SJSA1 (cell line): ENCODE measurements at places on chromosomes 16 and 17. TPM values are rescaled to one million over a fixed set of nuclear protein-coding genes. Genes with fewer than 3 reads are reported as not detected.

GRCh38 chr16:71467810-71468209, 5.8 kb upstream of the ZNF23 start:
- DNase-seq: peak; percentile 12

GRCh38 chr16:73025856-73026210, 22.1 kb downstream of the ZFHX3 start:
- DNase-seq: no peak

DNA sequence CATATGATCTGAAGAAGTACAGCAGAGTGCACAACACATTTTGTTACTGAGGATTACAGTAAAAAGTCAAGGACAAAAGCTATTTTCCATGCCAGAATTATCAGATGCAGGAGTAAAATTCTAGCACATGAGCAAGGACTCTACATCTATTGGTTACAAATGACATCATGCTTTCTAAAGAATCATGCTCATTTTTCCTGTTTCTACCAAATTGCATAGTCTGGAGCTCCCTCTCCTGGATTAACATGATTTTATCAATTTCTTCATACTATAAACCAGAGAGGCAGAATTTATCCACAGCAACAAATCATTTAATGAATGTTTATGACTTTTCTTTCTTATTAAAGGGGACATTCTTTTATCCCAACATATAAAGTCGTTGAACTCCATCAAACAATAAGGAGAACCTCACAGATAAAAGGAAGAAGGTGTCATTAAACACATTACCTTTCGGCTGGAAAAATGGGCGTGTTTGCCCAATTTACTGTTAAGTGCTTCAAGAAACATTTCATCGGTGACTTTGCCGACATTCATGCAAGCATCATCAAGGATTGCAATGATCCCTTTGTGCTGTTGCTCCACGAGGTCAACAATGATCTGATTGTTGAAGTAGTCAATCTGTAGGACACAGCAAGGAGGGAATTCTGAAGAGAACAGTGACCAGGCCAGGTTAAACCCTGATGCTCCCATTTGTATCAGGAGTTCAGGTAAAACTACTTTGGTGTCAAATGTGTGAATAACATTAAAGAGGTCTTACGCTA, 121.7 kb downstream of the MYO1D start:
- peak; percentile 11 for DNase-seq

GRCh38 chr17:80323982-80324381, 63.3 kb downstream of the RNF213 start:
- DNase-seq: no peak

DNA sequence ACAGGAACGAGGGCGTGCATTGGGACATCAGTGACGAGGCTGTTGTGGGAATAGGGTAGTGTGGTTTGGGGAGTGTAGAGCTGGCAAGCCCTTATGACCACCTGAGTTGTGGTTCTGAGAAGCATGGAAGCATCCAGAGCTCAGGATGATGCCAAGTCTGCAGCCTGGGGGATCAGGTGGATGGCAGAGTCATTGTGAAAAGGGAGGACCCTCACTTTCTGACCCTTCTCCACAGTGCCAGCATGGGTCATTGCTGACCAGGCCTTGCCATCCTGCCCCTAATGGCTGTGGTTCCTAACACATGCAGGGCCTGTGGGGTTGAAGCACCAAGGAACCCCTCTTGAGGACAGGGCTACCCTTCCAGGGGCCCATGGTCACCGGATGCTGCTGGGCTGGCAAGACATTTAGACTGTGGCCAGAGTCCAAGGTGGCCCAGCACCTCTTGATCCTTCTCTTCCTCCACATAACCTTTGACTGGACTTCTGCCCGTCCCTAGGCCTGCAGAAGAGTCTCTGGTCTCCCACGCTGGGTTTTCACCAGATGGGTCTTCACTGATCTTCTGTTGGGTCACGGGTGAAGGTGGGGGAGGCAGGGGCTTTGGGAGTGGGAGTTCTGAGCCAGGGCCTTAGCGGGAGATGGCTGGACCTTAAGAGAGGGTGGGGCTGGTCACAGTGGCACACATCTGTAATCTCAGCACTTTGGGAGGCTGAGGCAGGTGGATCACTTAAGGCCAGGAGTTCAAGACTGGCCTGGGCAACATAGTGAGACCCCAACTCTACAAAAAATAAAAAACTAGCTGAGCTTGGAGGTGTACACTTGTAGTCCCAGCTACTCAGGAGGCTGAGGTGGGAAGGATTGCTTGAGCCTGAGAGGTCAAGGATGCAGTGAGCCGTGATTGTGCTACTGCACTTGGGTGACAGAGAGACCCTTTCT, 2.0 kb upstream of the PLA2G15 start:
- DNase-seq: no peak

GRCh38 chr17:57338257-57338914, 82.1 kb downstream of the MSI2 start:
- DNase-seq: no peak

DNA sequence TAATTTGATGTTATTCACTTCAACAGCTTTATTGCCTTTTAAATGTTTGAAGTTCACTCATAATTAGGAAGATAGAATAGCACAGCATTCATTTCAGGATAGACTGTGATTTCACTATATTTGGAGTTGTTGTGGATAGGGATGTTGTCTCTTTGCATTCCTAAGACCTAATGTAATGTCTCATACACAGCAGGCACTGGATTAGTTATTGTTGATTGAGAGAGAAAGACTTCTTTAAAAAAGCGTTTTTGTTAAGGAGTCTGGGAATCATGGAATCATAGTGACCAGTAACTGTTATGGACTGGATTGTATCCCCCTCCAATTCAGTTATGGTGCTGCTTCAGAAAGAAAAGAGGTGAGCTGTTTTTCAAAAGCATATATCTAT, 122.0 kb downstream of the USP22 start:
- no peak for DNase-seq

- DNase-seq: no peak
Measured at GRCh38 chr17:39145143-39145542, 6.3 kb downstream of the PLXDC1 start.

DNA sequence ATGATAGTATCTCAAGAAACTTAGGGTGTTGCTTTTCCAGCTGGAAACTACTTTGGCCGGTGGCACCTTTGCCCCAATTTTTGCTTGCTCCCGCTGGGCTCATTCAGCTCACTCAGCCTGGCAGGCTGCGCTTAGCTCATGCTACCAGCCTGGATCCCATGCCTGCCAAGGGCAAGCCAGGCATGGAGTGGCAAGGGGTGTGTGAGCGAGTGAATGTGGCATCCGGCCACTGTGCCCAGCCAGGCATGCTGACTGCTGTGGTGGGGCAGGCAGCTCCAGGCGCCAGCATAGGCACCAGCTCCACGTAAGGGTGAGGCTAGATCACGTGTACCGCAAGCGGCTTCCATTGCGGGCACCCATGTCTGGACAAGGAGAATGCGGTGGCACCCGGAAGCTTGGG, 9.4 kb downstream of the B3GNT9 start:
- no peak for DNase-seq

- DNase-seq: no peak
Measured at GRCh38 chr16:72424757-72425156, 252.8 kb upstream of the PMFBP1 start.

DNA sequence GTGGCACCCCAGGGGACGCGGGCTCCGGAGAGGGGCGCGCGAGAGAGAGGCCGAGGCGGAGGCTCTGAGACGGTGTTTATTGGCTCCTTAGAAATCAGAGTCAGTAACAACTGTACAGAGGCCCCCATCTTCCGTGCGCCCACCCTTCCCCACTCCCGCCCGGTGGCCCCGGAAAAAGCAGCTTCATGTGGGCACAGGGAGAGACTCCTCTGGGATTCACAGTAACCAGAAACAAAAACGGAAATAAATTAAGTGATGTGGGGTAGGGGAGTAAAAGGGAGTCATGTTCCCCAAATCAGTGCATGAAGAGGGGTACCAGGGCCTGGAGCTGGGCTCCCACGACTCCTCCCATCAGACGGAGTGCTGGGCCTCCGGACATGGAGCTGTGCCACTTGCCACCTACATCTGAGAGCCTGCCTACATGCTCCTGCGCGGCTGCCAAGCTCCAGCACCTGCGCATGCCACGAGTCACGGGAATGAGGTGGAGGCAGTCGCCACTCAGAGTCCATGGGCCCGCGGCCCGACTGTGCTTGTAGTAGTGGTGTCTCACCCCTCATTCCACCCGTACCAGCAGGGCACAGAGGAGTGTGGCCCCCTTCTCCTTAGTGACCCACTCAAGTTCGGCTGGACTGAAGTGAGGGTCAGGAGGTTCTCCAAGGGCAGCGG, 543 bp upstream of the GPS2 start:
- no peak for DNase-seq

DNA sequence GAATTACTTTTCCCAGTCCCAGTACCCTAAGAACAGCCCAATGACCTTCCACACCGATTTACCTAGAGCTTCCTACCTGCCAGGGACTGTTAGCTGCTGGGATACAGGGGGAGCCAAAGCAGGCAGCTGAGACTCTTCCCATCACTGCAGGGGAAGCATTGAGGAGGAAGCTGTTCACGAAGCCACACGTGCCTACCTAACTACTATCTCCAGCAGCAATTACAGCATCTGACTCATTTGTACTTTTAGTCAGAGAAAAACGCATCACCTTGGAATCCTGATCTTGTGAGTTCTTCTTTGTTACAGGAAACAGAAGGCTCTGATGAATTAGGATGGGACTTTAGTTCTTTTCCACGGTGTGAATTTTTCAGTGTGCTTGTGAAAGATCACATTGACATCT, 113.7 kb upstream of the DHX40 start:
- DNase-seq: no peak

DNA sequence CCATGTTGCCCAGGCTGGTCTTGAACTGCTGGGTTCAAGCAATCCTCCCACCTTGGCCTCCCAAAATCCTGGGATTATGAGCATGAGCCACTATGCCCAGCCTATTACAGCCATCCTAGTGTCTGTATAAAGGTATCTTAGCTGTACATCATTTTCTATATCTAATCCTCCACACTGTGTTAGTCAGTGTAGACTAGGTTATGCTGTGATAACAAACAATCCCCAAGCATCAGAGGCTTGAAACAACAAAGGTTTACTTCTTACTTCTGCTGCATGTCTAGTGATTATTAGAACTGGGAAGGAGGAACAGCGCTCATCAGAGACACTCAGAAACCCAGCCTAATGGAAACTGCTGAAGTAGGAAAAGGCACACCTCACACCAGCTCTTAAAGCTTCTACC, 68.1 kb downstream of the ERCC4 start:
- DNase-seq: peak; percentile 8

MYH11 gene
- 0.03 and 0.16 TPM in 2 replicates for total RNA-seq

WWP2 gene
- total RNA-seq: 16.3 and 27.4 TPM in 2 replicates
